Activated T-cell treated with anti-CD3 and anti-CD28 coated beads, Interleukin-2, amount 50 U/mL, for 72 hours (primary cell): ENCODE measurements at places on chromosomes 5 and 9. TPM values are rescaled to one million over a fixed set of nuclear protein-coding genes. Genes with fewer than 3 reads are reported as not detected.

- no peaks in the 10 kb centered on the region for H3K36me3 ChIP-seq
- H3K4me1 ChIP-seq, result no peaks in the 10 kb centered on the region
- no peak for DNase-seq
- no peak overlapping the region for H3K4me3 ChIP-seq
These were observed 277.1 kb downstream of the BRINP1 start for GRCh38 chr9:119092125-119092524.

- no peaks in the 10 kb centered on the region for H3K4me1 ChIP-seq
- no peaks in the 10 kb centered on the region for H3K36me3 ChIP-seq
- H3K27me3 ChIP-seq, result no peaks in the 10 kb centered on the region
- H3K27ac ChIP-seq, result no peak overlapping the region
These were observed 91.1 kb upstream of the FBN2 start for GRCh38 chr5:128629157-128629556.

- H3K4me1 ChIP-seq, result no peaks in the 10 kb centered on the region
- no peak overlapping the region for H3K4me3 ChIP-seq
- H3K36me3 ChIP-seq, result no peaks in the 10 kb centered on the region
- no peaks in the 10 kb centered on the region for H3K27me3 ChIP-seq
- DNase-seq, result no peak
These were observed 66.2 kb downstream of the GCNT1 start for GRCh38 chr9:76525196-76525595.

DNA sequence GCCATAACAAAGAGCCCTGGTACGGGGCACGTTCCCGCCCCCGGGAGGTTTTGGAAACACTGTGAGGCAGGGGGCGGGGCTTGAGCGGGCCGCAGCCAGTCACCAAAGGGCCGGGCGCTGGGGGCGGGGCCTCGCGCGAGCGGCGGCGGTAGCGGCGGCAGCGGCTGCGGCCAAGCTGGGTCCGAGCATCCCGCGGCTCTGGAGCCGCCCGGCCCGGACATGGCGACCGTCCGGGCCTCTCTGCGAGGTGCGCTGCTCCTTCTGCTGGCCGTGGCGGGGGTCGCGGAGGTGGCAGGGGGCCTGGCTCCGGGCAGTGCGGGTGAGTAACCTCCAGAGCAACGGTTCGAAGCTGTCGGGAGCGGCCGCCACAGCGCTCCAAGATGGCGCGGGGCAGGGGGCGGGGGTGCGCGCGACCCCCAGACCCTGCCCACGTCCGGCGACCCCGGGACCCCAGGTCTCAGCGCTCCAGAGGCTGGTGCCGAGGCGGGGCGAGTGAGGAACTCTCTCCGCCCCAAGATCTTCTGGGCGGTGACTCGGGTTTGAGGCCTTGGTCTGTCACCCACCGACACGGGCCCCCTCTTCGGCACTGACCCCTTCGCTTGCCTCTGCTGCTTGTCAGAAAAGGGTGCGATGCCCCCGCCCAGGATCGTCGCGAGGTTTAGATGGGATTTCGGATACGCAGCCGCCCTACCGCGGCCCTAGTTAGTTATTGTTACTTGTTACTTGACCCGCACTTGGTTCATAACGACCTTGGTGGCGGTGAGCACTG is at the start of gene RECK:
Gene RECK, plus strand, starts transcription at position 134 of the 769 bp plus-strand sequence. Its CDS starts 86 bp downstream, at position 220.
- peaks cover 38% of the 10 kb centered on the region for H3K4me1 ChIP-seq
- peak within 1 kb of the TSS; percentile 94 for H3K4me3 ChIP-seq
- DNase-seq, result peak; percentile 92
- H3K27ac ChIP-seq, result peak within 1 kb of the TSS; percentile 58
- H3K27me3 ChIP-seq, result no peaks in the 10 kb centered on the region

DNA sequence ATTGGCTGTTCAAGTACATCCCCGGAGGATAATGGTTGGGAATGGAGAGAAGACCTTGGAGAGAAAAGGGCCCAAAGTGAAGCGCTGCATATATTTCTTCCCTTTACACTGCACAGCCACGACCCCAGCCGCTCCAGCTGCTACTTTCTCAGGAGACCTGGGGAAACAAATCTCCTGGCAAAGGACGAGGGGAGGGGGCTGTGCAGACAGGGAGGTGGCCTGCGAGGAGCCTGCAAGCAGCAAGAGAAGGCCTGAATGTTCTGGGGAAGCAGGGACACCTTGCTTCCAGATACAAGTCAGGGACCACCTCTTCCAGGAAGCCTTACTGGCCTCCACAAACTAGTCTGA is 739 bp upstream of the PDLIM4 start:
- H3K36me3 ChIP-seq, result no peaks in the 10 kb centered on the region
- H3K4me3 ChIP-seq, result no peak overlapping the region
- H3K27me3 ChIP-seq, result peaks cover 15% of the 10 kb centered on the region
- DNase-seq, result no peak
- H3K4me1 ChIP-seq, result peaks cover 25% of the 10 kb centered on the region

DNA sequence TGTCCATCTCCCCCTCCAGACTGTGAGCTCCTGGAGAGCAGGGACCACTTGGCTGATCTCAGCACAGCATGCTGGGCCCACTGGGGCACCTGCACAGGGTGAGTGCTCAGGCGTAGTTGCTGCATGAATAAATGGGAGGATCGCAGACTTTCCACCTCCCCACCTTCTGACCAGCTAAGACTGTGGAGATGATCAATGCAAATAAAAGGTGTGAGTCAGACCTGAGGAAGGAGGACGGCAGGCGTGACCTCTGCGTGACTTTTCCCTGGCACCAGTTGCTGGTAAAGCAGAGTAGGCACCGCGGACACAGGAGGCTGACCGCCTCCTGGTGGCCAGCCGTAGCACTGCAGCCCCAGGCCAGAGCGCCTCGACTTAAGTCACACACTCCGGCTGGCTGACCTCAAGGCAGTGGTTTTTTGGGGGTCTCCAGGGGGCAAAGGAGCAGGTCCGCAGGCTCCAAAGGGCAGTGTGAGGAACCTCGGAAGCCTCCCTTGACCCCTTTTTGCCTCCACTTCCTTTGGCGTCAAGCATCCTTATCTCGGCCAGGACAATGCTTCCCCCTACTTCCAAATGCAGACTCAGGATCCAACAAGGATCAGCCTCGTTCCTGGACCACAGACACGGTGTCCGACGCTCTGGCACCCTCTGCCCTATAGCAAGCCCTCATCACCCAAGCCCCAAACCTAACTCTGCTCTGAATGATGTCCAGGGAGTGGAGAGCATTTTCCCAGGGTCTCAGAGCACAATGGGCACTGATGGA is 12.7 kb upstream of the TDRD7 start:
- H3K4me1 ChIP-seq, result peaks cover 33% of the 10 kb centered on the region
- H3K36me3 ChIP-seq, result peaks cover 7% of the 10 kb centered on the region
- H3K27me3 ChIP-seq, result peaks cover 32% of the 10 kb centered on the region
- no peak overlapping the region for H3K4me3 ChIP-seq
- DNase-seq, result peak; percentile 71

- no peaks in the 10 kb centered on the region for H3K36me3 ChIP-seq
- DNase-seq, result no peak
- H3K27me3 ChIP-seq, result no peaks in the 10 kb centered on the region
These were observed 296.6 kb upstream of the PCSK5 start for GRCh38 chr9:75593920-75594319.

DNA sequence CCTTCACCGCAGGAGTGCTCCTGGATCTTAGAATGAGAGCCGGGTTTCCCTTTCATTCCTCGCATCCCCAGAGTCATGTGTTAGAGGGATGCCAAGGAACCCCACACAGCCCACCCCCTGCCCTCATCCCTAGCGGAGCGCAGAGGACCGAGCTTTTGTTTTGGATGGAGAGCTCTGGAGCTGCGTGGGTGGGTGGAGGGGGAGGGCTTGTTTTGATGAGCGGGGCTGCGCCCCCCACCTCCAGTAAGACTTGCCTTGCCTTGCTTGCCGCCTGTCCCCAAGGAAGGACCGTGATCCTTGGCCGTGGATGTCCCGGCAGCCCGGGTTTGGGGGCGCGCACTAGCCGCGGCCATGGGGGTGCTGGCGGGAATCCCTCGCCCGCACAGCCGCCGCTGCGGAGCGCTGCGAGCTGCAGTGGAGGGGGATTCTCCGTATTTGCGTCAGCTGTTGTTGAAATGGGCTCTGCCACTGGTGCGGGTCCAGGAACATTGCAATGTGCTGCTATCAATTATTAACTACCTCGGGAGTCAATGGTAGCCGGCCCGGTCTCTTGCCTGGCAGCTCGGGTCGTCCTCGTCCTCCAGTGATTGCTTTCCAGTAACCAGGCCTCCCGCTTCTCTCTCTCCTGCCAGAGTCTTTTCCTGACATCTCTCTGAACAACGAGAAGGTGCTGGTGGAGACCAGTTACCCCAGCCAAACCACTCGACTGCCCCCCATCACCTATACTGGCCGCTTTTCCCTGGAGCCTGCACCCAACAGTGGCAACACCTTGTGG is 1.0 kb downstream of the EGR1 start:
- H3K4me1 ChIP-seq, result peaks cover 31% of the 10 kb centered on the region
- no peaks in the 10 kb centered on the region for H3K27me3 ChIP-seq
- peaks cover 14% of the 10 kb centered on the region for H3K36me3 ChIP-seq
- H3K4me3 ChIP-seq, result peak overlapping the region; percentile 91
- no peak for DNase-seq
- peak overlapping the region; percentile 39 for H3K27ac ChIP-seq

- peaks cover 1% of the 10 kb centered on the region for H3K36me3 ChIP-seq
- no peak for DNase-seq
- H3K4me1 ChIP-seq, result no peaks in the 10 kb centered on the region
- no peak overlapping the region for H3K27ac ChIP-seq
These were observed 219.2 kb upstream of the RAI14 start for GRCh38 chr5:34436761-34437501.

- no peak for DNase-seq
- no peak overlapping the region for H3K4me3 ChIP-seq
- no peak overlapping the region for H3K27ac ChIP-seq
- H3K27me3 ChIP-seq, result peaks cover 11% of the 10 kb centered on the region
These were observed 92.5 kb downstream of the MACROH2A1 start for GRCh38 chr5:135306557-135306956.

- no peaks in the 10 kb centered on the region for H3K27me3 ChIP-seq
- H3K4me1 ChIP-seq, result no peaks in the 10 kb centered on the region
- H3K4me3 ChIP-seq, result no peak overlapping the region
These were observed 121.8 kb upstream of the SLC12A2 start for GRCh38 chr5:127961763-127962145.

DNA sequence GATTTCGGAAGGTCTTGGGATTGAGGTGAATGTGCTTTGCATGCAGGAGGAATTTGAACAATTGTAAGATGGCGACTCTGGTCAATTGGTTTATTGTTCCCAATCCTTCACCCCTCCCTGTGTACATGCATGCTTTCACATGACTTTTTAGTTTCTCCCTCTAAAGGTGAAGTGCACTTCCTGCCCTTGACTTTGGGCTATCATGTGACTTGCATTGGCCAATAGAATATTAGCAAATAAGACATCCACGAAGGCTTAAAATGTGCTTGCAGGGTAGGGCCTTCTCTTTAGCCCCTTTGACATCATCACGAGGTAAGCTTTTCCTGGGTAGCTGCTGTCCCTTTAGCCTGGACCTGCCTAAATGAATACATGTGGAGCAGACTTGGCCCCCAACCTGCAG is 8.1 kb upstream of the ZBTB43 start:
- H3K27ac ChIP-seq, result no peak overlapping the region
- no peaks in the 10 kb centered on the region for H3K36me3 ChIP-seq
- no peaks in the 10 kb centered on the region for H3K4me1 ChIP-seq
- no peak for DNase-seq
- peaks cover 16% of the 10 kb centered on the region for H3K27me3 ChIP-seq

DNA sequence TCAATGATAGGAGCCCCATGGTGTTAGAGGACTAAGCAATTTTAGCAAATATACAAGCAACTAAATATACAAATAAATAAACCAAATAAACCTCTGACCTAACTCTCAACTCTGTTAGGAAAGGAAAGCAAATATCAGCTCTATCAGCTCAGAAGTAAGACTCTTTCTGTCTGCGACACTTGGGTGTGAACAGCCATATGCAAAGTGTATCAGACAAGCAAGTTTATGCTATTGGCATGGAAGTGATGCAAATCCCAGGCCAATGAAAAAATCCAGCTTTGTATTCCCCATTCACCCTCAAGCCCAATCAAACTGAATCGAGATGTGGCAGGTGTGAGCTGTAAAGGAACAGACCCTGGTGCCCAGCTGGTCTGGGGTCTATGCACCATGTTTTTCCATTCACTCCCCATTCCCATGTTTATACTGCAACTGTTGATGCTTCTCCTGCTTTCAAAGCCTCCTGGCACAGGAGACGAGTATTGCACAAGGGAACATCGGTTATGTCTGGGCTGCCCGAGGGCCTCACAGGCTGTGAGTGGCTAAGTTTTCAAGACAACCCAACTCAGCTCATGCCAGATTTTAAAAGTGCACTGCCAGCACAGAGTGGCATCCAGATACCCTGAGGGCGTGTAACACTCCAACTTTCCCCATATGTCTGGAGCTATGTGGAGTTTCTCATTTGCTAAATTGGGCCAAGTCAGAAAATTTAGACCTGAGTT is 73.1 kb downstream of the FEM1C start:
- H3K36me3 ChIP-seq, result no peaks in the 10 kb centered on the region
- H3K27ac ChIP-seq, result no peak overlapping the region
- no peak overlapping the region for H3K4me3 ChIP-seq
- DNase-seq, result no peak
- H3K4me1 ChIP-seq, result no peaks in the 10 kb centered on the region

GRCh38 chr5:151357097-151357496 is 9.7 kb upstream of the SLC36A2 start:
- H3K4me1 ChIP-seq, result no peaks in the 10 kb centered on the region
- H3K36me3 ChIP-seq, result peaks cover under 1% of the 10 kb centered on the region
- H3K4me3 ChIP-seq, result no peak overlapping the region
- H3K27me3 ChIP-seq, result peaks cover 5% of the 10 kb centered on the region
- no peak overlapping the region for H3K27ac ChIP-seq
- DNase-seq, result no peak

DNA sequence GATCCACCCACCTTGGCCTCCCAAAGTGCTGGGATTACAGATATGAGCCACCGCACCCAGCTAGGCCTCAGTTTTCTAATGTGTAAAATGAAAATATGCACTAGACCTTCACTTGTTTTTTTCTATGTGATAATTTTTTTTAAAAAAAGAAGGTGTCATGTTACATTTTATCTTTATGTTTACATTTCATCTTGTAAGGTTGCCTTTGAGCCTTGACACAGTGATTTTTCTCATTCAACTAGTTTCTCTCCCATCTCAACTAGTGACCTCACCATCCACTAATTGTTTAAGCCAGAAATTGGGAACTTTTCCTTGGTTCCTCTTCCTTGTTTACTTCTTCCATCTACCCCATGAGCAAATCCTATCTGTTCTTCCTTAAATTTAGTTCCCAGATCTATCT is 21.5 kb downstream of the TMC1 start:
- H3K4me1 ChIP-seq, result peaks cover 7% of the 10 kb centered on the region
- no peak for DNase-seq
- H3K4me3 ChIP-seq, result no peak overlapping the region
- H3K36me3 ChIP-seq, result no peaks in the 10 kb centered on the region
- no peak overlapping the region for H3K27ac ChIP-seq

- DNase-seq, result no peak
- H3K4me3 ChIP-seq, result no peak overlapping the region
- H3K27ac ChIP-seq, result no peak overlapping the region
- H3K36me3 ChIP-seq, result no peaks in the 10 kb centered on the region
These were observed 68.3 kb downstream of the HTR4 start for GRCh38 chr5:148585988-148586387.

The PCDHGB5 gene
- total RNA-seq, result 0.17 TPM

The SLC36A2 gene
- not detected for total RNA-seq

The LCN10 gene
- total RNA-seq, result 0.70 TPM

The ZSWIM6 gene
- 6.9 TPM for total RNA-seq

The EIF4EBP3 gene
- 16.8 TPM for total RNA-seq

The C5orf22 gene
- total RNA-seq, result 35.0 TPM

The PCDHB5 gene
- not detected for total RNA-seq

The EPB41L4A gene
- 0.79 TPM for total RNA-seq
